Thoracic aorta (tissue), 2 donors: ENCODE measurements at places on chromosomes 2 and 18.

GRCh38 chr2:153715218-153715850 is 156.4 kb upstream of the GALNT13 start:
- no peaks in the 10 kb centered on the region for H3K4me1 ChIP-seq
- no peak overlapping the region for H3K4me3 ChIP-seq
- H3K27me3 ChIP-seq: no peaks in the 10 kb centered on the region
- no peak overlapping the region for H3K27ac ChIP-seq
- H3K36me3 ChIP-seq: no peaks in the 10 kb centered on the region
- DNase-seq: no peak

DNA sequence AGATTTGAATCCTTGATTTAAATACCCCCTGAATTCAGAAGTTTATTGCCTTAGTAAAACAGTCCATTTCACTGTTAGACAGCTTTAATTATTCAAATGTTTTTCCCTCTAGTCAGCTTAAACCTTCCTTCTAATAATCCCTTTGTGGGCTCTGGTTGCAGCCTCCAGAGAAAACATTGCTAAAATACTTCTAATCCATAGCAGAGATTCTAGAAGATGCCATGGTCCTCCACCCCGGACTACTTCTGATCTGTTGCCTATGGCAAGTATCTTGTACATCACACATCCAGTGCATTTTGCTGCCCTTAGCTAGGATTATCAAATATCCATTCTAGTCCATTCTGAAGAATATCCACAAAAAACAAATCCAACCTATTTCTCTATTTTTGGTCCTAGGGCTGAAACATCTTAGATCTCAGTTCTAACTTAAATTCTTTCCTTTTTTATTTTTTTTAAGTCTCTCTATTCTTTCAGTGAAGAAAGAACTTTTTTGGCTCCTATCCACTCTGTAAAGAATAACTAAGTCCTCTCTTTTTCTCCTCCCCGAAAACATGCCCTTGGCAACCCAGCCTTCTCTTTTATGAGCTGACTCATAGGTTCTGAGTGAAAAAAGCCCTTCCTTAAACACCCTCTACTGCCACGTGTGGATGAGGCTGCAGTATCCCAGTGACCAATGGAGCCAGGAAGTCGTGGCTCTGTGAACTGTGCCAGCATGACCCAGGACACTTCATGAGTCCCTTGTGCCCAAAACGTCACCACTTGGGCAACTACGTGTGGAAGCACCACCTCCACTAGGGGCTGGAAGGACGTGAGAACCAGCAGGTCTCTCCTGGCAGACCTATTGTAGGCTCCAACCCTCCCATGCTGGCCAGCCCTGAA is 349.8 kb downstream of the TNS1 start:
- H3K27me3 ChIP-seq: no peaks in the 10 kb centered on the region
- peaks cover 52% of the 10 kb centered on the region for H3K4me1 ChIP-seq
- DNase-seq: peak; percentile 85
- H3K4me3 ChIP-seq: no peak overlapping the region

- DNase-seq: no peak
- no peaks in the 10 kb centered on the region for H3K27me3 ChIP-seq
Observed at GRCh38 chr2:60857056-60857455, 24.3 kb upstream of the REL start.

GRCh38 chr2:65326276-65326675 is 98.6 kb downstream of the ACTR2 start:
- H3K27me3 ChIP-seq: no peaks in the 10 kb centered on the region
- H3K27ac ChIP-seq: no peak overlapping the region
- H3K4me1 ChIP-seq: no peaks in the 10 kb centered on the region

DNA sequence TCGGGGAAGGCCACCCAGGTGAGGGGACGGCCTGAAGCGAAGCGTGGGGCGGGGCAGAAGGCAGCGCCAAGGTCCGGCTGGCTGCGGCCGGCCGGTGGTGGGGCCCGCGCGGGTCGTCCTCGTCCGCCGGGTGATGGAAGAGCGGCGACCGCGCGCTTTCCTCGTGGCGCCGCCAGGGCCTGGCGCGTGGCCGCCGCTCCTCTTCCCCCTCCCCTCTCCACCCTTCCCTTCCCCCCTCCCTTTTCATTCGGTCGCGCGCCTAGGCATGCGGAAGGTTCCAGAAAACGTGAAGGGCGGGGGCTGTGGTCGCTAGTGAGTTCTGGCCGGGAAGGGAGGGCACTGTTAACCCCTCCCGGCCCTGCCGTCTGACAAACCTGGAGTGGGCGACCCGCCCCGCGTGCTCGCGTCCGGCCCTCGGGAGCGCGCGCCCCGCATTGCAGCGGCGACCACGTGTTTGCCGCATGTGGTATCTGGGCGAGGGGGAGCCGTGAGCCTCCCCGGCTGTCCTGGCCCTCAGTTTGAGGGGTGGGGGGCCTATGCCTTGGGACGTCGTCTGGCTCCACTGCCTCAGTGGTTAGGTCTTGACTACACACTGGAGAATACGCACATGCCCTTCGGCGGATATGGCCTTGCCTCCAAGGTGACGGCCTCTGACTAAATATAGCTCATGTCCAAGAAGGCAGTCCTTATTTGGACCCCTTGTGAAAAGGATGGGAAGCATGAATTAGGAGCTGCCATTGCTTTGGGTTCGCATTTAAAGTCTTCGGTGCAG is 579 bp downstream of the MAT2A start:
- H3K4me1 ChIP-seq: peaks cover 63% of the 10 kb centered on the region
- peak; percentile 42 for DNase-seq
- H3K27ac ChIP-seq: peak overlapping the region; percentile 95
- peak overlapping the region; percentile 87 for H3K4me3 ChIP-seq

DNA sequence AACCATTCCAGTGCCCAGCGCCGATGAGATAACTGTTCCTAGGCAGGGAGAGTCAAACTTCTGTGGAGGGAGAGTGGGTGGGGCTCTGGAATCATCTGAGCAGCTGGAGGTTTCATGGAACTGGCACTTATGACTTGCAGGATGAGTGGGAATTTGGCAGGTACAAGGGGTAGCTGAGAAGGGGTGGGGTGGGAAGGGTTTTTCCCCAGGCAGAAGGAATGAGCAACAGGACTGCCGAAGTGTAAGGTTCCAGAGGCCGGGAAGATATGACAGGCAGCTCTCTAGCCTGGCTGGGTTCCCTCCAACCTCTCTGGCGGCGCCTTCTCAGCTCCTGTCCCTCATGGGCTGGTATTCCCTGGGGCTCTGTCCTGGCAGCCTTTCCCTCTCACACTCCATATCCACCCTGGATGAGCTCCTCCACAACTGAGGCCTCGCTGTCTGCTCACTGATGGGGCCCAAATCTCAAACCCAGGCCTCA is 2.5 kb upstream of the TET3 start:
- DNase-seq: no peak
- no peak overlapping the region for H3K27ac ChIP-seq
- no peak overlapping the region for H3K4me3 ChIP-seq
- H3K36me3 ChIP-seq: no peaks in the 10 kb centered on the region

- H3K4me3 ChIP-seq: no peak overlapping the region
- no peaks in the 10 kb centered on the region for H3K4me1 ChIP-seq
- no peaks in the 10 kb centered on the region for H3K27me3 ChIP-seq
- DNase-seq: no peak
Observed at GRCh38 chr2:157488877-157489276, 45.0 kb upstream of the CYTIP start.

DNA sequence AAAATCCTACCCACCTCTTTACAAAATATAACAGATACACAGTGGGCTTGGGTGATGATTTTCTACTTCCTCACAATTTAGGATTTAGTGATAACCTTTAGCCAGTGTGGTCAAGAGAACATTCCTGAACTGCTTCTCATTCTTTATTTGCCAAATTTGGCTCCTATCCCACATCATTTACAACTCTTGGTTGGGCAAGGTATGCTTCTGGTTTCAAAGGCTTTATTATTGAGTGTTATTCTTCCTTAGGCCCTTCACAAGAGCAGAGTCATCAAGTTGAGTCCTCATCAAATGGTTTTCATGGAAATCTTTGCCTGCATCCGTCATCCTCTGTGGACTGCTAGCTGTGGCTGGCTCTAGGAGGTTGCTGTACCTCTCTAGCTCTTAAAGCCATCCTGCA is 472.0 kb upstream of the ETAA1 start:
- no peak overlapping the region for H3K4me3 ChIP-seq
- no peaks in the 10 kb centered on the region for H3K36me3 ChIP-seq
- H3K4me1 ChIP-seq: no peaks in the 10 kb centered on the region

DNA sequence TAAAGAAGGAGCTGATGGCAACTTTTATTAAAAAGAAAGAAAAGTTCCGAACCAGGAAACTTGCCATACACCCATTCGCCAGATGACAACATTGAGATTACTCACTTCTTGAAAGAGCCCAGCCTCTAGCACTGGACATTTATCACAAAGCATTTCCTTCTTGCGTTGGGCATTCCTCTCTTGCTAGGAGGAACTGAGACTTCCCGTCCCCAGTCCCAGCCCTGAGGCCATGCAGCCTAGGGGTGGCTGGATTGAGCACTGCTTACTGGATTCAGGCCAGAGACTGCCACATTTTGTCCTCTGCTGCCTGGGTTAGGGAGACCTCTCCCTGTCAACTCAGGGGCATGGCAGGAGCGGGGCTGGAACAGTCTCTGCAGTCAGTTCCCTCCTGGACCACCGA is 80.1 kb downstream of the SDC1 start:
- no peak for DNase-seq
- H3K4me3 ChIP-seq: no peak overlapping the region
- no peak overlapping the region for H3K27ac ChIP-seq
- H3K27me3 ChIP-seq: no peaks in the 10 kb centered on the region

DNA sequence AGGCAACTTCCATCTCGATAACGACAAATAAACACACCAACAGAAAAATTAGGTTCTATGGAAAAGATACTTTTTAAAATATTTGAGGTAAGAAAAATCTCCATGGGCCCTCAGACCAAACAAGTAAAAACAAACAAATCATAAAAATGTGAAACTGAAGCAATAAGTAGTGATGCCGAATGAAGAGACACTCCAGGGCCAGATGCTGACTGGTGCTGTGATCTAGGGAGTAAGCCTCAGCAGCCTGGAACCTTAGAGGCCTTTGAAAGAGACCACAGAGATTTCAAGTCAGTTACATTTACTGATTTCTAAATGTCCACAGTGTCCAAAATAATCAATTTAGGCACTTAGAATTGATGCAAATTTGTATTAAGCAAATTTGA is 1144.7 kb downstream of the CNTNAP5 start:
- H3K4me1 ChIP-seq: no peaks in the 10 kb centered on the region
- DNase-seq: no peak
- H3K27ac ChIP-seq: no peak overlapping the region
- no peaks in the 10 kb centered on the region for H3K36me3 ChIP-seq
- no peaks in the 10 kb centered on the region for H3K27me3 ChIP-seq

DNA sequence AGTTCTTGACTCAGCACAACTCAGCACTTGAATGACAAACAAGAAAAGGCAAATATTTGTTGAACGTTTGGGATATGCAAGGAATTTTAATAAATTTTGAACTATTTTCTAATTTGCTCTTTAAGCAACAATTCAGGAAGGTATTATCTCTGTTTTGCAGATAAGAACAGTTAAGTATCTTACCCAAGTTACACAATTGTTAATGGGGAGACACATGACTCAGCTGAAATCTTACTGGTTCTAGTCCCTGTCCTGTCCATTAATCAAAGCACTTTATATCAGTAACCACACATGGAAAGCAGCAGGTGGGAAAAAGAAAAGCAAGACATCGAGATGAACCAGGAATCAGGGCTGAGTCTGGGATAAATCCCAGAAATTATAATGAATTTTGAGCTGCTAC is 493.9 kb upstream of the PIK3C3 start:
- H3K27ac ChIP-seq: no peak overlapping the region
- H3K4me1 ChIP-seq: no peaks in the 10 kb centered on the region
- H3K4me3 ChIP-seq: no peak overlapping the region
- DNase-seq: no peak

GRCh38 chr2:197131558-197131855 is 179.1 kb downstream of the ANKRD44 start:
- H3K4me3 ChIP-seq: no peak overlapping the region
- peaks cover 13% of the 10 kb centered on the region for H3K4me1 ChIP-seq
- no peaks in the 10 kb centered on the region for H3K36me3 ChIP-seq

- DNase-seq: no peak
- no peaks in the 10 kb centered on the region for H3K27me3 ChIP-seq
- H3K4me1 ChIP-seq: no peaks in the 10 kb centered on the region
- no peaks in the 10 kb centered on the region for H3K36me3 ChIP-seq
- no peak overlapping the region for H3K4me3 ChIP-seq
Observed at GRCh38 chr2:84701880-84702279, 179.0 kb downstream of the TRABD2A start.

- no peaks in the 10 kb centered on the region for H3K27me3 ChIP-seq
- no peaks in the 10 kb centered on the region for H3K36me3 ChIP-seq
- no peak for DNase-seq
- H3K27ac ChIP-seq: no peak overlapping the region
Observed at GRCh38 chr2:158603986-158604385, 147.2 kb downstream of the PKP4 start.

DNA sequence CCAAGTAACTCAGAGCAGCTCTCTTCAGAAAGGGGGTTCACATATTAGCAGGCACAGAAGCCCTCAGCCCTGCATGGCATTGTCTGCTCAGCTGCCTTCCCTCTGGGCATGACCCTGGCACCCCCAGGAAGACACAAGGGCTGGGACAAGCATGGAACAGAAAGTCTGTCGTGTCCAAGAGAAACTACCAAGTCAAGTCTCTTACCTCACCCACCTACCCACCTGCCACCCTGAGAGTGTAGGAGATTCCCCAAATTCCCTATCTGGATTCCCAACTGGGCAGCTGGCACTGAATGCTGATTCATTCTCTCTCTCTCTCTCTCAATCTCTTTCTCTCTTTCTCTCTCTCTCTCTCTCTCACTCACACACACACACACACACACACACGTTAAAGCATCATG is 21.6 kb downstream of the SMAD7 start:
- peak overlapping the region; percentile 51 for H3K4me3 ChIP-seq
- peak overlapping the region; percentile 86 for H3K27ac ChIP-seq
- peaks cover 95% of the 10 kb centered on the region for H3K4me1 ChIP-seq
- H3K36me3 ChIP-seq: no peaks in the 10 kb centered on the region
- DNase-seq: no peak

- no peaks in the 10 kb centered on the region for H3K27me3 ChIP-seq
- no peak overlapping the region for H3K27ac ChIP-seq
- H3K36me3 ChIP-seq: no peaks in the 10 kb centered on the region
- no peak overlapping the region for H3K4me3 ChIP-seq
- DNase-seq: no peak
Observed at GRCh38 chr2:64700133-64700809, 46.6 kb upstream of the SERTAD2 start.

DNA sequence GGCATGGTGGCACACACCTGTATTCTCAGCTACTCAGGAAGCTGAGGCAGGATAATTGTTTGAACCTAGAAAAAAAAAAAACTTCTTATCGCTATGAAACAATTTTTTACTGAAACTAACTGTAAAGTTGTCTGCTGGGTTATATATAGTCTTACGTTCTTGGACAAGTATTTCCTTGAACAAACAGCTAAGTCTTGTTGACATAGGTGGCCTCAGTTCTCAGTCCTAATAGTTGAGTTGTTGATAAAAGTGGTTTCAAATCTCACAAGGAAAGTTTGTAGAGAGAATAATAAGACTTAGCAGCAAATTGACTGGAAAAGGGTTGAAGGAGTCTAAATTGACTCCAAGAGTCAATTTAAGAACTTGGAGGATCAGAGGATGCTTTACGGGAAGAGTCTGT is 166.5 kb upstream of the KCNJ3 start:
- no peak overlapping the region for H3K4me3 ChIP-seq
- DNase-seq: no peak
- no peaks in the 10 kb centered on the region for H3K36me3 ChIP-seq
- peaks cover 23% of the 10 kb centered on the region for H3K4me1 ChIP-seq
- peak overlapping the region; percentile 36 for H3K27ac ChIP-seq

- H3K36me3 ChIP-seq: peaks cover 5% of the 10 kb centered on the region
- no peak overlapping the region for H3K27ac ChIP-seq
- no peaks in the 10 kb centered on the region for H3K27me3 ChIP-seq
- peak overlapping the region; percentile 77 for H3K4me3 ChIP-seq
Observed at GRCh38 chr2:95206096-95206495, 1.2 kb upstream of the ZNF892 start.

GRCh38 chr2:232276084-232276732 is 102.3 kb upstream of the ALPP start:
- no peak overlapping the region for H3K4me3 ChIP-seq
- H3K4me1 ChIP-seq: no peaks in the 10 kb centered on the region
- no peaks in the 10 kb centered on the region for H3K27me3 ChIP-seq
- H3K36me3 ChIP-seq: no peaks in the 10 kb centered on the region
